ENCODE measurements at places on chromosomes 7 and 10.

- DNase-seq = no peak
These were observed 14.7 kb upstream of the CPXM2 start for GRCh38 chr10:123906296-123906695.

- DNase-seq = no peak
These were observed 9.0 kb upstream of the GPR141 start for GRCh38 chr7:37674531-37674930.

GRCh38 chr10:64476506-64476905 lies 955.3 kb downstream of the REEP3 start:
- DNase-seq = no peak

DNA sequence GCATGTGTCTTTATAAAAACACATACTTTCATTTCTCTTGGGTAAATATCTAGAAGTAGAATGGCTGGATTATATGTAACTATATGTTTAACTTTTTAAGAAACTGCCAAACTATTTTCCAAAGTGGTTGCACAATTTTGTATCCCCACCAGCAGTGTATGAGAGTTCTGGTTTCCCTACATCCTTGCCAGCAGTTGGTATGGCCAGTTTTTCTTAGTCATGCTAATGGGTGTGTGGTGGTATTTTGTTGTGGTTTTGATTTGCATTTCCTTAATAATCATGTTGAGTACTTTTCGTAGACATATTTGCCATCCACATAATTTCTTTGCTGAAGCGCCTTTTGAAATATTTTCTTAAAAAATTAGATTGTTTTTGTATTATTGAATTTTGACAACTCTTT lies 60.3 kb downstream of the NEUROG3 start:
- no peak for DNase-seq

GRCh38 chr7:146119002-146119401 lies 2.4 kb downstream of the CNTNAP2 start:
- DNase-seq = no peak

GRCh38 chr7:77217474-77218185 lies 18.0 kb upstream of the FGL2 start:
- no peak for DNase-seq

GRCh38 chr7:34622771-34623250 lies 35.2 kb upstream of the NPSR1 start:
- DNase-seq = no peak

GRCh38 chr7:98221611-98222532 lies 10.6 kb downstream of the BHLHA15 start:
- no peak for DNase-seq

- no peak for DNase-seq
These were observed 27.9 kb downstream of the OGDH start for GRCh38 chr7:44634187-44634838.

- DNase-seq = no peak
These were observed 39.2 kb downstream of the LDB3 start for GRCh38 chr10:86707505-86707904.

- no peak for DNase-seq
These were observed 672.3 kb downstream of the TNS3 start for GRCh38 chr7:46909601-46910051.

DNA sequence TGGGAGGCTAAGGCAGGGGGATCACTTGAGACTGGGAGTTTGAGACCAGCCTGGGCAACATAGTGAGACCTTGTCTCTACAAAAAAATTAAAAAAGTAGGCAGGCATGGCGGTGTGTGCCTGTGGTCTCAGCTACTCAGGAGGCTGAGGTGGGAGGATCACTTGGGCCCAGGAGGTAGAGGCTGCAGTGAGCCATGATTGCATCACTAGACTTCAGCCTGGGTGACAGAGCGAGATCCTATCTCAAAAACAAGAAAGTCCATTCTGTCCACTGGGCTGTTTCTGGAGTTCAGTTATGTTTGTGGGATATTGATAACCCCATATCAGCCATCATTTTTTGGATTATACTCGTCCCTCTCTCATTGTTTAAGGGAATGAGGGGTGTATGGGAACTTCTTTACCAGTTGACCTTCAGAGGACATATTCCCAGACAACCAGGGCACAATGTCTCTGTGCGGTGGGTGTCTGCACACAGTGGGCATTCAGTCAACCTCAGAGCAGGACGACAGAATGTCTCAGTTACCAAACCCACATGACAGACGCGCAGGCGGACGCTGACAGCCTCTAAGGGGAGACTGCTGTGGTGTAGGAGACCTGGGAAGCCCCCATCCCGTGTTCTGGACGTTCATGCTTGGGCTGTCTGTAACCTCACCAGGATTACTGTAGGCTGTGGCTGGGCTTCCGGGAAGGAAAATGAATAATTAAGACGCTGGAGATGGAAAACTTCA lies 69.4 kb downstream of the CARD11 start:
- no peak for DNase-seq

DNA sequence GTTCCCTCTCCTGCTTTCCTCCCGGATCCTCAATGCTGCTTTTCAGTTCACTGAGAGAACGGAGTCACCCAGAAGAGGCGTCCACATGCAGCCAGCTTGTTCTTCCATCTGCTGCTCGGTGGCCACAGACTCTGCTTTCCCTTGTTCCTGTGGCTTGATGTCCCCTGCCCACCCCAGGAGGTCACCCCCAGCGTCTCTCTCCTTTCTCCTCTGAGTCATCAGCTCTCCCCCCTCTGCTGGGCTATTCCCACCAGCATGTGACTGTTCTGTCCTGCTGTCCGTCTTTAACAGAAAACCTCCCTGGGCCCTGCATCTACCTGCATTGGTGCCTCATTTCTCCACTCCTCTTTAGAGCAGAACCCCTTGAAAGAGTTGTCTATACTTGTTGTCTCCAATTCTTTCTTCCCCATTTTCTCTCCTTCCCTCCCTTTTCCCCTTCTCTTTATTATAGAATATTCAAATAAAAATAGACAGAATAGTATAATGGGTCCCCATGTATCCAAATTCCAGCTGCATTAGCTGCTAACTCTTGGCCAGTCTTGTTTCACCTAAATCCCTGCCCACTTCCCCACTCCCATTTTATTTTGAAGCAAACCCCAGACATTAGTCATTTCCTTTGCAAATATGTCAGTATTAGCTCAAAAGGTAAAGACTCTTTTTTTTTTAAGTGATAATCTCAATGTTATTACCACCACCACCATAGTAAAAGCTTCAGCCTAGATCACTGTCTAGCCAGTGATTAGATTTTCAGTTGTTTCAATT lies 4.1 kb downstream of the ZNF282 start:
- DNase-seq = no peak

DNA sequence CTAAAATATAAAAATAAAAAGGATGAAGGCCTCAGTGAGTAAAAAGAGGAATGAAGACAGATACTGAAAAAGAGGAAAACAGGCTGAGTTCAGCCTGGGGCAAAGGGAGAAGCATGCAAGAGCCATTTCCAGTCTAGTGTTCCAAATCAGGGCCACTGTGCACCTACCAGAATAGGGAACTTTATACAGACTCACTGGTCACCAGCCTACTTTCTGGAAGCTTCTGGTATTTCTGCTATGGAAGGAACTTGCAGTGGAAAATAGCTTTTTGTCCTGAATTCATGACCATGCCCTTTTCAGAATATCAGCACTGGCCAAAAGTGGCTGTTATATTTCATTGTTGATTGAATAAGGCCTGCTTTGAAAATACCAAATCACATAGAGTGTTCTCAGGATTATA lies 28.8 kb downstream of the ABRAXAS2 start:
- no peak for DNase-seq

DNA sequence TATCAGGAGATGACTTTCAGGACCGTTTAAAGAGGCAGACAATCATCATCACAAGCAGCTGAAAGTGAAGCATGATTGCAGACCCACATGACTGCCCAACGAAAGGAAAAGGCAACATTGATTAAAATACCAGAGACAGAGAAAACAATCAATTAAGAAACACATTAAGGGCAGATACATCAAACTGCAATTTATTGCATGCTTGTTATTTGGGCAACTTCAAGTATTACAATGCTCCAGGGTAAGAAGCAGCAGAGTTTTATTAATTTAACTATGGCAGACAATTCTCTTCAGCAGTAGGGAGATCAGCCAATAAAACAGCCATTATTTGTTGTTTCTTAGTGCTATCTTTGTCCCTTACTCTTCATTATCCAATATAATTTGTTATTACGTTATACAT lies 367.7 kb upstream of the HPS1 start:
- DNase-seq = no peak

GRCh38 chr7:50676079-50676478 lies 106.6 kb downstream of the GRB10 start:
- no peak for DNase-seq

- DNase-seq = no peak
These were observed 39.7 kb upstream of the ENO4 start for GRCh38 chr10:116809483-116810119.

GRCh38 chr10:11057448-11057847 lies 39.8 kb downstream of the CELF2 start:
- DNase-seq = no peak

DNA sequence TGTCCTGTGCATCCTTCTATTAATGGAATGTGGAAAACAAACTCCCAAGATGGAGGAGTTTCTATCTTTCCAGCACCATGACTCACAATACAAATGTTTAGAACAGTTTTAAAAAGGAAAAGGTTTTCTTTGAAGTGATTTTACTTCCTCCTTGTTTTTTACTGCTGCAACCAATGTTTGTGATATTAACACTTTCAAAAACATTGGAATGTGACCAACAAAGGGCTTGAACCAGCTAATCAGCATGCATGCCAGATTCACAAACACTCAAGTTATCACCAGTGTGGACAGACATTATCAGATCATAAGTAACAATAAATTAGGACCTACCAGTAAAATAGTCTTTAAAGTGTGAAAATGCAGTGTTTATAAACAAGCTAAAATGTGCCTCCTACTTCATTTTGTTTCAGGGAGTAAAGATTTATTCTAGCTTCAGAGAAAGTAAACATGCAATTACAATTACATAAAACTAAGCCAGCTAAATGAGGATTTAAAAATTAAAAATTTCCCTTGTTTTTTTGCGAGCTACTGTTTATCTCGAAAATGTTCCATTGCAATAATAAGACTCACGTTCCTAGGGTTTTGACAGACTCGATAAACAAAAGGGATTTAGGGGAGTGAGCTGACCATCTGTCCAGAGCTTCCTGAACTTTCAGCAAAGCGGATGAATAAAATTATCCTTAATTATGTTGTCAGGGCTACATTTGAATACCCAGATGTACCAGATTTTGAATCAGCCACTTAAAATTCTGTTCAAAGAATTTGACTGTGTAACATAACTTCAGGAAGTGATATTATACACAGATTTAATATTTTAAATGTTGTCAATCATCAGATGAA lies 29.8 kb downstream of the CPVL start:
- no peak for DNase-seq

- no peak for DNase-seq
These were observed 298.4 kb downstream of the CCDC3 start for GRCh38 chr10:12703126-12703525.

GRCh38 chr7:111736552-111736874 lies 174.2 kb upstream of the IMMP2L start:
- DNase-seq = no peak

- DNase-seq = no peak
These were observed 204.1 kb upstream of the NFE2L3 start for GRCh38 chr7:25947669-25948516.

GRCh38 chr7:151349507-151349853 lies 7.9 kb downstream of the NUB1 start:
- DNase-seq = no peak

- DNase-seq = no peak
These were observed 8.1 kb upstream of the CDCA7L start for GRCh38 chr7:21953781-21954180.

- no peak for DNase-seq
These were observed 142.2 kb downstream of the NRCAM start for GRCh38 chr7:108314049-108314448.

DNA sequence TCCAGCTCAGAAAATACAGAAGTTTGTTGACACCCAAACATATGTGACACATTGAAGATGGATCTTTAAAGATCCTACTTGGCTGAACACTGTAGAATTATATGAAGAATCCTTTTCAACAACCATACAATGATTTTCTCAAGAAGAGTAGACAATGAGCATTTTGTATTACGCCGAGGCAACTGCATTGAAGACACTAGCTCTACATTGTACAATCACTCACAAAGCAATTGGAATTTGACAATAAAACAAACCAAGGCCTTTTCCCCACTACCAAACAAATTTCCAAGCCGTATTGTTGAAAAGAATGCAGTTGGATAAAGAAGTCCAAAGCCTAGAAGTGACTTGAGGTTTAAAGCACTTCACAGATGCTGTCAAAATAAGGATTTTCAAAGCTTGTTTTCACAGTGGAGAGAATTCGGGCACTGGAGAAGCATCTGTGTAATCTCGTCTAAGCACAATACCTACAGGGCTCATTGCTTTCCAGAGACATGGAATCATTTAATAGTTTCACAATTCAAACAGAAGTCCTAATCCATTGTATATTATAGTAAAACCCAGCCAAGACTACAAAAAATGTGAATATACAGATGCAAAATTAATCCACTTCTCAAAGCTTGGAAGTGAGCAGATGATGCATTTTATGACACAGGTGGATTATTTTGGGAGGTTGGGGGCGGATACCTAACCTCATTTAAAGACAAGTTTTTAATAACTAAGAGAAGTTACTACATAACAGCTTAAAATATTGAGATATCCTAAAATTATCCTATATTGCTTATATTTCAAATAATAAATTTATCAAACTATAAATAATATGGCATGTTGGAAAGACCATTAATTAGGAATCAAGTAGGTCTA lies 78.6 kb downstream of the SORCS1 start:
- no peak for DNase-seq

- DNase-seq = no peak
These were observed 105.0 kb downstream of the ZNF248 start for GRCh38 chr10:37752334-37752875.

GRCh38 chr7:25460433-25460832 lies 232.1 kb upstream of the NPVF start:
- no peak for DNase-seq

GRCh38 chr7:115494529-115495147 lies 535.9 kb downstream of the TFEC start:
- DNase-seq = no peak

DNA sequence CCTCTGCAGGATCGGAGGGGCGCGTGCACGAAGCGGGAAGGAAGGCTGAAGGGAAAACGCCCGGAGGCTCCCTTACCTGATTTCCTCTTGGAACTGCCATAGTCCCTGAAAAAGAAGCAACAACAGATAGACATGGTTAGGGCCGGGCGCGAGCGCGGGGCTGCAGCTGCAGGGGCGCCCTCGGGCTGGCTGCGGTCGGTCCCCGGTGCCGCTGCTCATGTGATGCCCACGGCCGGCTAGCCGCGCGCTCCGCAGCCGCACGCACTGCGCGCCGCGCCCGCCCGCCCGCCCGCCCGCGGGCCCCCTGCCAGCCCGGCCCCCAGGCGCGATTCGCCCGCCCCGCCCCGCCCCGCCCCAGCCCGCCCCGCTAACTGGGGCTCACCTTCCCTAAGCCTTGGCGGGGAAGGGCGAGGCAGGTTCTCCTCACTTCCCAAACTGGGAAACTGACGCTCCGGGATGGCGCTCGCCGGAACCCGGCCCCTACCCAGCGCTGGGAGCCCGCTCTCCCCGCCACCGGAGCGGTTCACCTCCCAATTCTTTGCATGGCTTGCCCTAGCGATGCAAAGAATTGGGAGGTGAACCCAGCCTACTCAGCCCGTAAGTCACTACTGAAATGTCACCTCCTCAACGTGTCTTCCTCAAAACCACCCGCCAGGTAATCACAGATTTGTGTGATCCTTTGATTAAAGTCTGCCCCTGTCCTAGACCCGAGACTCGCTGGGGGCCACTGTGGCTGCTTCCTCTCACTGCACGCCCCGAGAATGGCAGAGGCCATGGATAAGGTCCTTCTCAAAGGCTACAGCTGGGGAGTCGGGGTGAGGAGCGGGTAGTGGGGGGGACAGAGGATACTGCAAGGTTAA lies 162.2 kb downstream of the SH3PXD2A start:
- DNase-seq = peak; percentile 24

- DNase-seq = no peak
These were observed 89.0 kb downstream of the GLCCI1 start for GRCh38 chr7:8057566-8057965.
